NCI-H1092 (cell line): ENCODE measurements at places on chromosomes 12 and 14.

DNA sequence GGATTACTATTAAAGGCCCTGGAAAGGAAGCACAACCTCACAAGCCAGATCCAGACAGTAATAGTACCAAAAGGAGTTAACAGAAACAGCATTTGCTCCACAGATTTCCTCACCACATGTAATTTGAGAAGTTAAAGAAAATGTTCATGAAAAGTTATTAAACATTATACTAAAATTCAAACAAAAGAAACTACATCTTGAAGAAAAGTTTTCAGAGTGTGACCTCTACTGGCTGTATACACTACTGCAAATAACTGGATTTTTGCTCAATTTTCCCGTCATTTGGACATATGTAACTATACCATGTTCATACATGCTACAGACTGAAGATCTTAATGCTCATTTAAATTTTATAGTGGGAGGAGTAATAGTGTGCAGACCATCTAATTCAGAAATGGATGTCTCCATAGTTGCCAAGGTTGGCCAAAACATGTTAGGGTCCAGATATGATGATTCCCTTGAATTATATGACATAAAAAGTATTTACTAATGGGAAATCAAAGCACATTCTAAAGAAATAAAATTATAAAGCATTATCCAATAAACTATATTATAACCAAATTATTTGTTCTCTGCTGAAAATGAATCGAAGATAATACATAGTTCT, 5.6 kb downstream of the KRR1 start:
- no peak for DNase-seq

DNA sequence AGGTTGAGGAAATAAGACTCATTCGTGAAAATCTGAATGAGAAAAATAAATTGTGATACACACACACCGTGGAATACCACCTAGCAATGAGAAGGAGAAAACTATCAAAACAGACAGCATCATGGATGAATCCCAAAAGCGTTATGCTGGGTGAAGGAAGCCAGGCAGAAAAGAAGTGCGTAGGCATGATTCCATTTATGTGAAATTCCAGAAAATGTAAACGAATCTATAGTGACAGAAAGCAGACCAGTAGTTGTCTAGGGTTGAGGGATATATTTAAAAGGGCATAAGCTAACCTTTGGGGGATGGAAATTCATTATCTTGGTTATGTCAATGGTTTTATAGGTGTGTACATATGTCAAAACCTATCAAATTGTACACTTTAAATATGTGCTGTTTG, 42.5 kb upstream of the ANO2 start:
- DNase-seq, result no peak

- DNase-seq, result no peak
Measured at GRCh38 chr12:63470161-63470560, 198.1 kb downstream of the DPY19L2 start.

DNA sequence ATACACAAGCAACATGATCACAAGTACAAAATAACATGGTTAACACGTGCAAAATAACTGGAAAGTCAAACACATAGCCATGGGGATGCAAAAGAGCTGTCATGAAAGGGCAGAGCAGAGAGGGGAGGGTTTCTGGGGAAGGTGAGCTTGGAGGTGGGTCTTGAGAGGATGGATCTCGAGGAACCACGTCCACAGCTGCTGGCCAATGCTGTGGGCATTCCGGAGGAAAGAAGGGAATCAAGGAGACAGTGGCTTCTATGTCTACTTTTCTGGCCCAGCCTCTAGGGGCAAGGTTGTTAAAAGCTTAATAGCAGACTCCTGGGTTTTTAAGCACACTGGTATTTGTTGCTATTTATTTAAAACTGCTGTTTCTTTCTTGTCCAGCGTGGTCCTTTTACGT, 8.4 kb upstream of the MYH7 start:
- DNase-seq, result no peak

- DNase-seq, result no peak
Measured at GRCh38 chr12:93653079-93653478, 24.1 kb upstream of the CRADD start.
